ENCODE measurements at places on chromosomes 2 and 18. TPM values are rescaled to one million over a fixed set of nuclear protein-coding genes. Genes with fewer than 3 reads are reported as not detected.
A peak's percentile ranks its signal among the peaks of the same experiment; 100 is the strongest.

GRCh38 chr2:212968284-212969081, 182.9 kb downstream of the IKZF2 start:
- DNase-seq: no peak
- peaks cover 3% of the 10 kb centered on the region for H3K4me1 ChIP-seq
- no peaks in the 10 kb centered on the region for H3K27me3 ChIP-seq
- H3K27ac ChIP-seq: peak overlapping the region; percentile 39
- H3K4me3 ChIP-seq: no peak overlapping the region

DNA sequence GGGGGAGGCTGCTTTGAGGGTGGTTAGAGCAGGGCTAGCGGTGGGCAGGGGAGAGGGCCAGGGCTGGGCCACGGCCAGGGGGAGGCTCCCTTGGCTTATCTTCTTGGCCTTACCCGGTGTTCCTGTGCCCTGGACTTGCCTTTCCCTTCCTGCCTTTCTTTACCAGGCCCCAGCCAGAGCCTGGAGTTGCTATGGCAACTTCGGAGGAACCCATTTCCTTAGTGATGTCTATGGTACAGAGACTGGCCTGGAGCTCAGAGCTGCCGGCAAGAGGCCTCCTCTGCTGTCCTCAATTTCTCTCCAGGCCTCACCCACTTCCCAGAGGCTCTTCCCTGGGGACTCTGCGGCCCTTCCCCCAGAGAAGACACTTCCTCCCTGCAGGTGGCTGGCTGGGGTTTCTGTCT, 11.5 kb downstream of the SPEG start:
- peaks cover 16% of the 10 kb centered on the region for H3K4me1 ChIP-seq
- H3K27ac ChIP-seq: no peak overlapping the region
- no peak for DNase-seq
- H3K27me3 ChIP-seq: peaks cover 28% of the 10 kb centered on the region
- H3K4me3 ChIP-seq: no peak overlapping the region

- H3K27ac ChIP-seq: no peak overlapping the region
- no peaks in the 10 kb centered on the region for H3K27me3 ChIP-seq
- DNase-seq: no peak
- H3K36me3 ChIP-seq: no peaks in the 10 kb centered on the region
Measured at GRCh38 chr2:138818556-138818955, 38.4 kb upstream of the NXPH2 start.

- no peak for DNase-seq
- H3K27ac ChIP-seq: no peak overlapping the region
- no peaks in the 10 kb centered on the region for H3K4me1 ChIP-seq
- peaks cover 22% of the 10 kb centered on the region for H3K36me3 ChIP-seq
- H3K4me3 ChIP-seq: no peak overlapping the region
Measured at GRCh38 chr2:15448250-15448839, 112.8 kb downstream of the NBAS start.

DNA sequence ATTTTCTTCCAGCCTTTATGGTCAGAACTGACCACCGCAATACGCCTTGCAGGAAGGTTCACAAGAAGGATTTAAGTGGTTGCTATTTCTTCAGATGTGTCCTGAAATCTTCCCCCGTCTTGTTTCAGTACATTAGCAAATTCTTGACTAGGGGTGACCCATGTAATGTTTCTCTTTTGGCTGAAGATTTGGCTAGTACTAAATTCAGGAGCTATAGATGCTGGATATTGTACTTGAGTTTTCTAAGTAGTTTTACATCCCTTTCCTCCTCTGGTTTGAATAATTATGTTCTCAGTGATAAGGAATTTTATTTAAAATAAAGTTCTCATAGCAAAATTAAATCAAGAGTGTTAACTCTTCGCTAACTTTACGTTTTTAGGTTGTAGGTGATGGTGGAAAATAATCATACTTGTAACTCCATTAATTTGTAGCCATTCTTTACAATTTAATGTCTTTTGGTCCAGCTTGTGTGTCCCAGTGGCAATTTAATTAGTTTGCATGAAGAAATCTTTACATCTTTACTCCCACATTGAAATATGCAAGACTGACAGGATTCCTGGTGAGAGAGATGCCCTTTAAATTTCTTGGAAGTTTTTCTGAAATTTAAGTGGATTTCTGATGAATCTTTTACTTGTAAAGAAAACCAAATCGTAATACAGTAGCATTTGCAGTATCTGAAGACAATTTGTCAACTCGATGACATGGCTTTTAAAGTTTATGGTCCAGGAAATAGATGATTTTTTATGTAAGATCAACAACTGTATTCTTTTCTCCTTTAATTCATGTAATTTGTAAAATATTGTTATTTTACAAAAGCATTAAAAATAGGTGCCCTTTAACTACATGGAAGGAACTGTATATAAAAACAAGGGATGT, 2.8 kb downstream of the PHLPP1 start:
- no peaks in the 10 kb centered on the region for H3K36me3 ChIP-seq
- H3K27me3 ChIP-seq: peaks cover 10% of the 10 kb centered on the region
- H3K27ac ChIP-seq: no peak overlapping the region
- no peak for DNase-seq

GRCh38 chr18:26356045-26356785, 130.0 kb downstream of the TAF4B start:
- H3K4me1 ChIP-seq: no peaks in the 10 kb centered on the region
- no peak for DNase-seq
- H3K4me3 ChIP-seq: no peak overlapping the region
- H3K27ac ChIP-seq: no peak overlapping the region
- no peaks in the 10 kb centered on the region for H3K27me3 ChIP-seq
- peaks cover under 1% of the 10 kb centered on the region for H3K36me3 ChIP-seq

DNA sequence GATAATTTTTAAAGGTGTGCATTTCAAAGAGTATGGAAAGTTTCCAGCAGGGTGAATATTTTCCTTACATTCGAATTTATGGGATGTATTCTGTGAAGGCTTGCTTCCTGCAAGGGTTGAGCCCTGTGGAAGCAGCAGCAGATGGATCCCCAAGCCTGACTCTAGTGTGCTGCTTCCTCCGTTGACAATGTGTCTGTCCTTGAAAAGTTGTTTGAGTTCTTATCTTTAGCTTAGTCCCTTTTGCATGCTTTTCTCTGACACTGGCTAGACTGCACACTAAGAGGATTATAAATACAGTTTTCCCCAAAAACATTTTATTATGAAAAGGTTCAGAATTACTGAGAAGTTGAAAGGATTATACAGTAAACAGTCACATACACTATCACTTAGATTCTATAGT, 86.3 kb downstream of the CEP192 start:
- no peak overlapping the region for H3K4me3 ChIP-seq
- no peaks in the 10 kb centered on the region for H3K27me3 ChIP-seq
- DNase-seq: no peak
- H3K27ac ChIP-seq: no peak overlapping the region
- H3K4me1 ChIP-seq: no peaks in the 10 kb centered on the region

- no peak overlapping the region for H3K27ac ChIP-seq
- peaks cover 12% of the 10 kb centered on the region for H3K4me1 ChIP-seq
- peak overlapping the region; percentile 89 for H3K4me3 ChIP-seq
- no peaks in the 10 kb centered on the region for H3K36me3 ChIP-seq
- H3K27me3 ChIP-seq: peaks cover 67% of the 10 kb centered on the region
Measured at GRCh38 chr2:73175663-73176204, 26.6 kb upstream of the NOTO start.

GRCh38 chr2:230414302-230414701, 1.7 kb upstream of the SP100 start:
- no peak for DNase-seq
- peaks cover 51% of the 10 kb centered on the region for H3K4me1 ChIP-seq
- H3K27me3 ChIP-seq: no peaks in the 10 kb centered on the region
- peak overlapping the region; percentile 98 for H3K4me3 ChIP-seq
- H3K27ac ChIP-seq: peak overlapping the region; percentile 100
- peaks cover 27% of the 10 kb centered on the region for H3K36me3 ChIP-seq

DNA sequence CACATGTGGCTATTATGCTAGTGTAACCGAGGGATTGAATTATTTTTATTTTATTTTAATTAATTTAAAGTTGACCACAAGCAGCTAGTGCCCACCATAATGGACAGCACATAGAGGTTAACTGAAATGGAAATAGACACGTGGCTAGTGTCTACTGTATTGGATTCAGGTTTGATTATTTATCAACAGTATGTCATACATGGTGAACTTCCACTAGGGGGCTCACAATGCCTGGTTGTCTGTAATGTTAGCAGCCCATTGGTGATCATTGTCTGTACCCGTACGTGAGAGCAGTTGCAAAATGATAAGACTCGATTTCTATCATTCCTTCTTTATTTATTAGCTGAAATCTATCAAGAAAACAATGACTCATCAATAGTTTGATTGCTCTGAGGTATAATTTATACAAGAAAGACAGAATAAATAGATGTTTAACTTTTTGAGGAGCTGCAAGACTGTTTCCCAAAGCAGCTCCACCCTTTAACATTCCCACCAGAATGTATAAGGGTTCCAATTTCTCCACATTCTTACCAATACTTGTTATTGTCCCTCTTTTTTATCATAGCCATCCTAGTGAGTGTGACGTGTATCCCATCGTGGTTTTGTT, 76.5 kb downstream of the CYBRD1 start:
- no peak for DNase-seq

DNA sequence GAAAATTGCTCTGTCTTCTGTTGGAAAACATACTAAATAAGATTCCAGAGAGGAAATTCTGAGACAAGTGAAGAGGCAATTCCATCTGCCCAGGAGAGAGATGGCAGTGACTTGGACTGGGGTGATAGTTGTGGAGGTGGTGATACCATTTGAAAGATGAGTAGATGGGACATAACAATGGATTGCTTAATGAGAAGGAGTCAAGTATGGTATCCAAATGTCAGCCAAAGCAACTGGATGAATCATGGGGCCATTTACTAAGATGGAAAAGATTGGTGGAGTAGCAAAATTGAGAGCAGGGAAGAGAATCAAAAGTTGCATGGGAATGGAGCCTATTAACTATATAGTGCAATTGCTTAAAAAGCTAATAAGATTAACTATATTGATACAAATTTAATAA, 222.1 kb downstream of the ETAA1 start:
- H3K4me1 ChIP-seq: no peaks in the 10 kb centered on the region
- no peaks in the 10 kb centered on the region for H3K27me3 ChIP-seq
- DNase-seq: no peak
- no peak overlapping the region for H3K27ac ChIP-seq
- no peak overlapping the region for H3K4me3 ChIP-seq

DNA sequence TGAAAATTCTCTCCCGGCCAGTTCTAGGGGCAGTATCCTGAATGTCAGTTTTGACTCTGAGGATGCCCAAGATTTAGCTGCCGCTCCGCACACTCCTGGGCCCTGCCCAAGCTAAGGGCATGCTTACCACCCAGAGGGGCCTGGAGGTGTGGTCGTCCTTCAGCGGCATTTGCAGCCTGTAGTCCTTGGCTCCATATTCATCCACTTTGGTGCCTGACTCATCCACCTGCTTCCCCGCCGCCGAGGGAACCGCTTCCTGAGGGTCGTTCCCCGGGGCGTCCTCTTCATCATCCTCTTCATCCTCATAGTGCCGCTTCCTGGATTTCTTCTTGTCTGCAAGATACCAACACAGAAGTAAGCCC, 577 bp downstream of the ERCC3 start:
- peak overlapping the region; percentile 97 for H3K4me3 ChIP-seq
- no peak for DNase-seq
- H3K36me3 ChIP-seq: peaks cover 26% of the 10 kb centered on the region
- H3K27me3 ChIP-seq: no peaks in the 10 kb centered on the region
- H3K4me1 ChIP-seq: peaks cover 25% of the 10 kb centered on the region
- H3K27ac ChIP-seq: peak overlapping the region; percentile 98

GRCh38 chr2:206361407-206362045, 81.8 kb upstream of the ADAM23 start:
- DNase-seq: no peak
- peaks cover 5% of the 10 kb centered on the region for H3K27me3 ChIP-seq
- no peaks in the 10 kb centered on the region for H3K36me3 ChIP-seq
- H3K27ac ChIP-seq: no peak overlapping the region
- H3K4me3 ChIP-seq: no peak overlapping the region
- H3K4me1 ChIP-seq: no peaks in the 10 kb centered on the region

DNA sequence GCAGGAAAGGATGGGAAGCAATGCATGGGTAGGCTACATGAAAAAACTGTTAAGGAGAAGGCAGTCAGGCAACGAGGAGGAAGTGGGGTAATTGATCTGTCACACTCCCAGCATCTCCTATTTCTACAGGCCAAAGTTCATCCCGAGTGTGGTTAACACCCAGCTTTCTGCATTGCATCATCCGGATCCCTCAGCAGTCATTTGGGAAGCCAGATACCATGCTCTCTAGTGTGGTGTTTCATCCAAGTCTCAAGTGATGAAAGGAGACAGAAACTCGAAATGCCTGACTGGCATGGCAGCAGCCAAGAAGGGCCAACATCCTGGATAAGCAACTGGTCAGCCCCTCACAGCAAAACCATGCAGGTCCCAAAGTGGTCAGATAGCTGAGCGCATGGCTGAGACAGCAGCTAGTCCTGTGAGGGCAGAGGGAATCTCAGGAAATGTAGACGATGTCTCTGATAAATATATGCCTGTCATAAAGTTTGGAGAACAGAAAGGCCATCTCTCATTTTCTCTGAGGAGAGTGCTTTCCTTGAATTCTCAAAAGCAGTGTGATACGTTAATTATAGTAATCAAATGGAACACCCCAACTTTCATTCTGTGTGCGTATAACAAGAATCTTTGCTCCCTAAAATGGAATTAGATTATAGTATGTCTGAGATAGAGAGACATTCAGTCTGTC, 24.8 kb upstream of the HNRNPA3 start:
- H3K27me3 ChIP-seq: peaks cover 9% of the 10 kb centered on the region
- no peak overlapping the region for H3K4me3 ChIP-seq
- H3K4me1 ChIP-seq: peaks cover 6% of the 10 kb centered on the region
- DNase-seq: no peak
- no peaks in the 10 kb centered on the region for H3K36me3 ChIP-seq

DNA sequence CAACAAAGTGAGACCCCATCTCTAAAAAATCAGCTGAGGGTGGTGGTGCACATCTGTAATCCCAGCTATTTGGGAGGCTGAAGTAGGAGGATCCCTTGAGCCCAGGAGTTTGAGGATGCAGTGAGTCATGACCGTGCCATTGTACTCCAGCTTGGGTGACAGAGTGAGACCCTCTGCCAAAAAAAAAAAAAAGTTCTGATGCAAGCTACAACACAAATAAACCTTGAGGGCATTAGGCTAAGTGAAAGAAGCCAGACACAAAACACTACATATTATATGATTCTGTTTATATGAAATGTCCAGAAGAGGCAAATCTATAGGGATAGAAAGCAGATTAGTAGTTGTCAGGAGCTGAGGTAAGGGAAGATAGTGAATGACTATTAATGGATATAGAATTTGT, 13.0 kb downstream of the YWHAQ start:
- H3K4me3 ChIP-seq: peak overlapping the region; percentile 59
- H3K4me1 ChIP-seq: peaks cover 65% of the 10 kb centered on the region
- H3K27ac ChIP-seq: peak overlapping the region; percentile 78

DNA sequence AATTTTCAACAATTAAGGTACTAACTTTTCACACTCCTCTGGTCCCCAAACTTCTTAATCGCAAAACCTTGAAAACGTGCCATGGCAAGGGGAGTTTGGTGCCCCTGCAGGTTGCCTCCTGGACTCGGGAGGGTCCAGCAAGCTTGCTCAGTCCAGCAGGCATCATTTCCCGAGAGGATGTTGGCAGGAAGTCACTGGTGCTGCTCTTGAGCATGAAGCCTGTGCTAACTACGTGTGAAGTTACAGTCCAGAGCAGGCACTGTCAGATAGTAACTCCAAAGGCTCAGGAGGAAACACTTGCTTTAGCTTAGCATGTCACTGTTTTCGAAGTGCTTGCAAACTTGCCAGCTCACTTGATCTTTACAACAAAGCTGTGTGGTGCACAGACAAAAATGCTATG, 215.4 kb downstream of the MYCN start:
- no peaks in the 10 kb centered on the region for H3K36me3 ChIP-seq
- H3K27ac ChIP-seq: no peak overlapping the region
- no peaks in the 10 kb centered on the region for H3K27me3 ChIP-seq
- DNase-seq: no peak

ZRANB3 gene
- total RNA-seq: 7.0 TPM

POTEE gene
- 0.48 TPM for total RNA-seq

RTP5 gene
- 0.60 TPM for total RNA-seq

GPR55 gene
- 21.5 TPM for total RNA-seq

LYG2 gene
- total RNA-seq: not detected

HPCAL1 gene
- 77.1 TPM for total RNA-seq

LINC00305 gene
- not detected for total RNA-seq

All from activated naive CD8-positive, alpha-beta T cell treated with anti-CD3 and anti-CD28 coated beads, Interleukin-2, amount 10 ng/mL, durations not matched to agents 7 days and 5 days (primary cell).